ENCODE measurements at places on chromosomes 11 and 22.

DNA sequence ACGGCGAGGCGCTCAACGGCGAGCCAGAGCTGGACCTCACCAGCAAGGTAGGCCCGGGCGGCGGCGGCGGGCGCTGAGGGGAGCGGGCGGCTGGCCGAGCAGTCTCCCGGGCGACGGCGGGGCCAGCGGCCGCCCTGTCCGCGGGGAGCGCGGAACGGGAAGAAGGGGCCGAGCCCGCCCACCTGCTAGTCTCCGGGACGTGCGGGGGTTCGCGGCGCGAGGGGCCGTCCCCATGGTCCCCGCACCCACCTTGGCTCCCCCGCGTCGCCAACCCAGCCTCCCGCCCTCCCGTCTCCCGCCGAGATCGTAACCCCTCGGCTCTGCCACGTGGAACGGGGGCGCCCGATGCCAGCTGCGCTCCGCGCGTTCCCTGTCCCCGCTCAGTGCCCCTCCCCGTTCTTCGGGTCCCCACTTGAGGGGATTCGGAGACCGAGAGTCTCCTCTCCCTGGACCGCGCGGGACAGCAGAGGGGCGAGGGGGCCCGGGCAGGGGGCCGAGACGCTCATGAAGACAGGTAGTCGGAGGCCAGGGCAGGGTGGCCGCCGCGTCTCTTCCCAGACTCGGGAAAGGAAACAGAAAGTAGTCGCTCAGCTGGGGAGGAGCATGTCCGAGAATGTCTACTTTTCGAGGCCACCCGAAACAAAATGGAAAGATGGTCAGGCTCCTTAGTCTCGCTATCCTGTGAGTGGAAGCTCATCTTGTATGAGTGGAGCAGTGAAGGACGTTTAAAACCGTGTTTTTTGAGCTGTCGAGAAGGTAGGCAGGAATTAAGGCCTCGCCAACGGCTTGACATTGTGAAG lies 557 bp downstream of the GTPBP1 start:
- DNase-seq = no peak

DNA sequence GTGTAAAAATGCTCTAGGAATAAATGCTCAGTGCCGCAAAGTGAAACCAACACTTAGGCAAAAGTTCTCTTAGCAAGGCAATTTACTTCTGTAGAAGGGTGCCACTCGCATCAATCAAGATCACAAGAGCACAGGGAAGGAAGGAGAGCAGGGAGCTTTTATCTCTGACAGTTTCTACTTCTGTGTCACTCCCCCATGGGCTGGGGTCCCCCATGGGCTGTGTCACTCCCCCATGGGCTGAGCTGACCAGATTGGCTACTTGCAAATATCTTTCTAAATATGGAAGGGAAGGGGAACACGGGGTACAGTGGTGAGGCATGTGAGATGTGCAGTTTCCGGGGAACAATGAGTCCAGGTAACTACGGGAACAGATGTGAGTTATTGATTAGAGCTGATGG lies 397 bp downstream of the OR52N2 start:
- DNase-seq = no peak

DNA sequence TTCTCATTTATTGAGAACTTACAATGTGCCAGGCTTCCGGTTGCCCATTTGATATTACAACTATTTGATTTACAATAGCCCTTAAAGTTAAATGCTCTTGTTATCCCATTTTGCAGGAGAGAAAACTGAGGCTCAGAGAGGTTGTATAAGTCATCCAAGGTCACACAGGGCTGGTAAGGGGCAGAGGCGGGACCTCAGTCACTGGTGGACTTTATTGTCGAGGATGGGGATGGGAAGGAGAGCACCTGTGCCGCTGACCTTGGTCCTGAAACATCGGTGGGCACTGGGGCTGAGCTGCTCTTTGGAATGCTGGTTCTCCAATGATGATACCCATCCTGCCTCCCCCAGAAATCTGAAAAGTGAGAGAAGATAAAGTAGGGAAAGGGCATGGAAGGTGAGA lies 265.4 kb downstream of the MIAT start:
- no peak for DNase-seq

DNA sequence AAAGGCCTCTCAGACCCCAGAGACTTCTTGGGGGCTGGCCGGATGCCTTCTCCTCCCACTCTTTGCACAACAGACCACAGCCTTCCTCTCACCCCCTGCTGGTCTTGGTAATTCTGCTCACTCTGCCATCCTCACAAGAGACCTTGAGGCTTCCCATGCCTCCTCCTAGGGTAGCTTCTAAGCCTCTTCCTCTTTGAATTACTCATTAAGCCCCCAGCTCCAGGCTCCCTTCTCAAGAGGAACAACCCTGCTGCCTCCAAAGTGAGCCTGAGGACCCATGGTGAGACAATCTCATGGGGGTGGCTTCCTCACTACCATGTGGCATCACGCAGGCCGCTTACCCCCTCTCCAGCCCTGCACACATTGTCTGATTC lies 184.6 kb upstream of the SYT13 start:
- DNase-seq = no peak

DNA sequence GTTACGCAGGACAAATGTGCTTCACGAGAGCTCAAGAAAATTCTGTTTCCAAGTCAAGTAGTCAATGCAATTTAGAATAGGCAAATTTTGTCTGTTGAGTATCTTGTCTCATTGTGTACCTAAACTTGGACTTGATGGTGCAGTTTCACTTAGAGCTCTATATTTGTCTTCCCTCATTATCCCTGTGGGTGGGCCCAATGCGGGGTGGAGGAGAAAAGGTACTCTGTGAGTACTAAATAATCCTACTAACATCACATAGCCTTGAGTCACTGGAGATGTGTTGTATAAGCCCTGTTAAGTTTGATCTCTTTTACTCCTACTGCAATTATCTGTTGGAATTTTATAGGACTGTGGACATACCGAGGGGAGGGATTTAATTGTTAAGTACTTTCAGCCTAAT lies 331.2 kb downstream of the METTL15 start:
- DNase-seq = no peak

- DNase-seq = no peak
Measured at GRCh38 chr11:117872420-117872961, 4.0 kb downstream of the FXYD6 start.

DNA sequence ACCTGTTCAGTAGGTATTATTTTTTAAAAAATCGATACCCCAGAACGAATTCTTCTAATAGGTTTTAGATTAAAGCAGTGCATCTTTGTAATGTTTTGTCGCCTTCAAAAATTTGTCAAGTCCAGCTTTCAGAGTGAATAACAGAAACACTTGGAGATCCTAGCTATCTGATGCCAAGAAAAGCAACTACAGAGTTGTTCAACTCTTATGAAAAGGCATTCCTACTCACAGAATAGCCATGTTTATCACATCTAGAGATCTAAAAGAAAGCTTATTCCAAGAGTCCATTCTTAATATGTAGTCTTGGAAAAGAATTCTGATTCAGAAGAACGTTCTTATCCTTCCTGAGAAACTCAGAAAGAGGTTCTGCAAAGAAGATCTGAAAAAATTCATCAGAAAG lies 268.5 kb downstream of the TTC28 start:
- DNase-seq = no peak

GRCh38 chr22:29524442-29525191 lies 28.9 kb downstream of the THOC5 start:
- DNase-seq = peak; percentile 28

DNA sequence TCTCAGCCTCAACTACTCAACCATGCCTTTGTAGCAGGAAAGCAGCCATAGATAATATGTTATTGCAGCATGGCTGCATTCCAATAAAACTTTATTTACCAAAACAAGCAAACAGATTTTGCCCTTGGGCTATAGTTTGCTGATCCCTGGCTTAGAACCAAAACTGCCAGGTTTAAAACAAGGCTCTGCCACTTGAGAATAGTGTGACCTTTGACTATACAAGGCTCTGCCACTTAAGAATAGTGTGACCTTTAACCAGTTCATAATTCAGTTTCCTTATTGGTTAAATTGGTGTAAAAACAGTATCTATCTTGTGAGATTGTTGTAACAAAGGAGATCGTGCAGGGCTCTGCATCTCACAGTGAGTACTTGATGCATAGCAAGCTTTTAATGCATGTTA lies 217.3 kb upstream of the MTNR1B start:
- no peak for DNase-seq

DNA sequence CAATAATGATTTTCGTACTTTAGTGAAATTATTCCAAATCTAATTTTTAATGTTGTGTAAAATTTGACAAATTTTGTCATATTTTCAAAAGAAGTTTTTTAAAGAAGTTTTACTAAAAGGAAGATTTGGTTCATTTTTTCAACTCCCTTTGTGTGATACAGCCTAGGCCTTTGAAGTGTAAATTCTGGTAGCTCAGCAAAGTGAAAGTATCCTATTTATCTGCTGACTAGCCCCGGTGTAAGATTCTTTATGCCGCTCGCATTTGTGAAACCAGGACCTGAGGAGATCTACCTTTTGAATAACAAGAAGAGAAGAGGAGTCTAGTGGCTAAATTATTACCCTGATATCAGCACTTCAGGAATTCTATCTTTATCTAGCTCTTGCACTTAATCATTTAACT lies 177.4 kb downstream of the JRKL start:
- DNase-seq = no peak

GRCh38 chr11:9210922-9211320 lies 54.2 kb downstream of the DENND5A start:
- no peak for DNase-seq
